Left ventricle myocardium inferior (tissue), 1 donor: ENCODE measurements at places on chromosomes 1 and 21. TPM values are rescaled to one million over a fixed set of nuclear protein-coding genes. Genes with fewer than 3 reads are reported as not detected.

Gene CD164L2
- not detected for total RNA-seq

Gene FCAMR
- not detected for total RNA-seq

DNA sequence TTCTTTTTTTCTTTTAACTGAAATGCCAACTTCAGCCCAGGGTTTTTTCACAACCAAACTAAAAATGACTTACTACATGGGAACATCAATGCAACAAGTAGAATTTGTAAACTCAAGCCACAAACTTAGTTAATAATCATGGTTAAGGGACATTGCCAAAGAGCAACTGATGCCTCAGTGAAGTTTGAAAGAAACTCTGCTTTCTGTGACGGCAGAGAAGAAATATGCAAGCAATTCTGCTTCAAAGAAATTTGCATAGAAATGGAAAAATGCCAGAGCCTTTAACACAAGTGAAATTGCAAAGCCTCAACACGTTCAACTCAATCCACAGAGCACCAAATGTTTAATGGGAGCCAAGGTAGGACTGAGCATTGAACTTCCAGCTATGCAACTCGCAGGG is 5.0 kb upstream of the CHD5 start:
- H3K27ac ChIP-seq, result no peak overlapping the region
- peaks cover 13% of the 10 kb centered on the region for H3K4me1 ChIP-seq
- H3K4me3 ChIP-seq, result no peak overlapping the region
- H3K27me3 ChIP-seq, result peaks cover 13% of the 10 kb centered on the region
- DNase-seq, result no peak

GRCh38 chr1:98176414-98176813 is 255.6 kb upstream of the DPYD start:
- H3K27ac ChIP-seq, result no peak overlapping the region
- no peaks in the 10 kb centered on the region for H3K36me3 ChIP-seq
- H3K27me3 ChIP-seq, result no peaks in the 10 kb centered on the region
- no peak for DNase-seq
- H3K4me3 ChIP-seq, result no peak overlapping the region
